ENCODE measurements at places on chromosomes 5 and 9.

DNA sequence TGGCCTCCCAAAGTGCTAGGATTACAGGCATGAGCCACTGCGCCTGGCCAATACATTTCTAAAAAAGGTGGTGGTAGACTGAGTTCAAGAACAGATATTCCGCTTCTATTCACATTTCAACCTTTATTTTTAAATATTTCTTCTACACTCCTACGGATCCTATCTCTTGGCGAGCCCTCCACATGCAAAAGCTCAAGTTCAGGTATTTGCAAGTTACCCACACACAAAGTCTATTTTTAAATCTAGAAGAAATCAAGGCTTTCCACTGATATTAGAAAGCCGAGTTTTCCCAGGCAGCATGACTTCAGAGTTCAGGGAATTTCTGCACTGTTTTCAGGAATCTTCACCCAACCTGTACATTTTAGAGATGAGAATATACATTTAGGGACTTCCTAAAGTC is 101.3 kb upstream of the SAP30L start:
- DNase-seq: no peak

DNA sequence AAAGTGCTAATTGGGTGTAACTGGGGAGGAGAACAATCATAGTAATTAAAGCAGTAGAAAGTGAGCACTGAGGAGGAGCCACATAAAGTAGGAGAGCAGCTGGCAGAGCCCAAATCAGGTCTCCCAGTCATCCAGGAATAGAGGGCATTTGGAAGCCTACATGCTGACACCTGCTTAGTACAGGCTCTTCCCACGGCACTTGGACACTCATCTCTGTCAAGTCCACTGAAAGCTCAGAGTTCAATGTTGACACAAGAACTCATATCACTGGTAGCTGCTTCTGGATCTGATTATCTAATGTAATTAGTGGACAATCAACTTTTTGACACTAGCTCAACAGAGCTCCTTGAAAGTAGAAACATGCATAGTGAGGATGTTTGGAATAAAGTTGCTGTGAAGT is 45.9 kb upstream of the PCSK1 start:
- no peak for DNase-seq

DNA sequence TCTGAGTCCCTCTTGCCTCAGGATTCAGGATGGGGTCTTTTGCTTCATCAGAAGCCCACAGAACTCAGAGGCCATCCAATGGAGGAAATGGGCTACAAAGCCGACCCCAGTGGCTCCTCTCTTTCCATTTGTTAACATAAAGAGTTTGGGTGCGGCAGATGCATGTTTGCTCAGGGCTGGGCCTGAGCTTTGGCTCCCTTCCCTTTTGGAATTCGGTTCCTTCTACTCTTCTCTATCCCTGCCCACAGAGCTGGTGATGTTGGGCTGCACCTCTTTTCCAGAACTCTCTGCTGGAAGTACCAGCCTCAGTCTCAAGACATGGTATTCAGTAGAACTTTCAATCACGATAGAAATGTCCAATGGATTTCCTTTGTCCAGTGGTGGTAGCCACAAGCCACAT is 66.9 kb upstream of the AGXT2 start:
- DNase-seq: no peak

- DNase-seq: peak; percentile 89
Observed at GRCh38 chr9:129455151-129455995, 165.5 kb downstream of the C9orf50 start.

- no peak for DNase-seq
Observed at GRCh38 chr5:33153372-33153771, 287.4 kb upstream of the TARS1 start.

- DNase-seq: no peak
Observed at GRCh38 chr5:138872841-138873465, 2.2 kb downstream of the LRRTM2 start.

DNA sequence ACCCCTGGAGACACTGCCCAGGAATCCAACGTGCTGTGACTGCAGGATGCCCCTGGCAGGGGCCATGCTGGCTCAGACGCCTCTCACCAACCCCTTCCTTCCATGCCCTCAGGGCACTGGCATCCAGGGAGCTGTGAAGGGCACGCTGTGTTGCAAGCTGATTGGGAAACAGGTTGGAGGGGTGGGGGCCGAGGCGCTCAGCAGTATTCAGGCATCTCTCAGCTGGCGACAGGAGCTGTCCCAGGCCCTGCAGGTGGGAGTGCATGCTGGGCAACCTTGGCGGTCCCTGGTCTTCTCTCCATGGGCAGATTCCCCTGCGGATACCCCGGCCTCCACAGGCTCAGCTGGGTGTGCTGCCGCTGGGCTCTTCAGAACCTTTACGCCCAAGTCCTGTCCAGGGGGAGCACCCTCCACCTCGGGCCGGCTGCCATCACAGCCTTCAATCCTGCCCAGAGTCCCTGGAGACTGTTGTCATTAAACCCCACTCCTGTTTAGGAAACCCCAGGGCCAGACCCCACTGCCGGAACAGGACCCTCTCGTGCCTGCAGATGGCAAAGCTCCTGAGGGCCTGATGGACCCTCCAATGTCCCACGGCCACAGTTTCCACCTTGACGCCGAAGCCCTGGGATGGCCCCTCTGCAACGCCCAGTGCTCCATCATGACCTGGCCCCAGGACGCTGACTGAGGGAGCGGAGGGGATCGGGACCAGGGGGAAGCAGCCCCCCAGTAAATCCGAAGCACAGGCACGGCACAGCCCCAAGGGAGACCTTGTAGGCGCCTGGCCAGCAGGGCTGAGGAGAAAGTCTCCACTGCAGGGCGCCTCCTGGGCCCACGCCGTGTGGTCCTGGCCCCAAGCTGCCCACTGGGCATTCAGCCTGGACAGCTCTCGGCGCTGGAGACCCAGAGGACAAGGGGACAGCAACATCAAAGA is 9.3 kb downstream of the TPPP start:
- no peak for DNase-seq

DNA sequence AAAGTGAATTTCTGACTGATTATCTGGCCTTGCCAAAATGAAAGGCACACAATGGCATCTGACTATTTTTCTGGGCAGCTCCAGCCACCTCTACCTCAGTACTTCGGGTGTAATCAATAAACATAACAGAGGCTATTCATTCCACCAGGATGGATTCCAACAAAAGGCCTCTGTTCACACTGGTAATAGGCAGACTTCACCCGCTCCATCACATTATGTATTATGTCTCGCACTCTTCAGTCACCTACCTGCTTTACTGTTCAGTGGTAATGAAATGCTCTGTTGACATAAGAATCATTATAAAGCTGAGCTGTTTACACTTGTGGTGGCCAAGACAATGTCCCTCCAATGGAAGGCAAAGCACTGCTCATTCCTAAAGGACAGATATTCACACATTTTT is 1333.7 kb upstream of the WWC1 start:
- DNase-seq: no peak

GRCh38 chr9:76369583-76369982 is 24.6 kb downstream of the RFK start:
- peak; percentile 52 for DNase-seq

DNA sequence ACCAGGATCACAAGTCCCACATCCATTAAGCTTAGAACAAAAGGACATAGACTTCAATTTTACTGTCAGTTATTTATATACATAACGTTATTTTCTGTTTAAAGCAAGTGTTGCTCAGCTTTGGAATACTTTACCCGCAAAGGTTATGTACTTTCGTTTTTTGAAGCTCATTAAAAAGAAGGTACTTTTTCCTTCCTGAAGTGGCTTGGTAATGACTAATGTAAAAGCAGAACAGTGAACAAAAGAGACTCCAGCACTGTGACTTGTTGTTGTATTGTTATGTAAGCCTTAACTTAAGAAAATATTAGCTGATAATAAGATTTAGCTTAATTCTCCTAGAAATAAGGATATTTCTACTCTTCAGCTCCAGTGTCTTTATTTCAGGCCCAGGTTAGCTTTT is 97.3 kb upstream of the SLCO6A1 start:
- no peak for DNase-seq
